Cortex of kidney (tissue), 1 donor: ENCODE measurements at places on chromosomes 2 and 18.

- DNase-seq, result no peak
These were observed 97.9 kb downstream of the MTCL1 start for GRCh38 chr18:8803063-8803795.

GRCh38 chr2:96123936-96124335 is 7.6 kb upstream of the ADRA2B start:
- DNase-seq, result no peak

- DNase-seq, result no peak
These were observed 15.5 kb downstream of the LYG1 start for GRCh38 chr2:99285526-99285925.

GRCh38 chr2:224990710-224991109 is 51.6 kb downstream of the DOCK10 start:
- no peak for DNase-seq

- DNase-seq, result no peak
These were observed 70.6 kb downstream of the IRS1 start for GRCh38 chr2:226728996-226729395.

- no peak for DNase-seq
These were observed 36.9 kb downstream of the ATP9B start for GRCh38 chr18:79106084-79106483.

DNA sequence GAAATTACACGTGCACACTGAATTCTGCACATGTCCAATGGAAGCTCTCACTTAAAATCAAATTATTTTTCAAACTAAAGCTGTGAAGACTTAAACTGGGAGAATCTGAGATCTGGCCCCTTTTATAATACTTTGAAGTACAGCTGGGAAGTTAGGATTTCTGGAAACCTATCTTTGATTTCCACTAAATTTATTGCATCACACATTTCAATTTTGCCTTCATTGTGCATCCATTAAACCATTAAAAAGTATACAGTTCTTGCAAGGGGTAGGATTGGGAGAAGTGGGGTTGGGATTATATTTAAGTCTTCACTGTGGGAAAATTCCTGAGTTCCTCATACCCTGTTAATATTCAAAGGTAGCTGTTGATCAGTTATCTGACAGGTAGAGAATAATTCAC is 1229.6 kb upstream of the ZEB2 start:
- DNase-seq, result no peak

DNA sequence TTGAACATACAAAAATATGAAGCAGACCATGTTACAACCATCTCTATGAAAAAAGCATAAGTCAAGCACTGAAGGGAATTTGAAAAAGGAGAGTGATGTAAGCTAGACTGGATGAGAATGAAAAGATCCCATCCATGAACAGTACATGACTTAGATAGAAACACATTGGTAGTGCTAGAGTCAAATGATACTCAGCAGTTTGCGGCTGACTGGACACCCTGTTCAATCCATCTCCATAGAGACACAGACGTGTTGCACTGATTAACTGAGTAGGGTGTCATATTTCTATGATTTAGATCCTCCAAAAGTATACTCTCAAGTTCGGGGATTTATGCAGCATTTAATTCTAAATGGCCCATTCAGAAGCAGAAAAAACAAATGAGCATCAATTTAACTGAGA is 674.3 kb upstream of the NRXN1 start:
- no peak for DNase-seq
